ENCODE measurements at places on chromosomes 1 and 21. TPM values are rescaled to one million over a fixed set of nuclear protein-coding genes. Genes with fewer than 3 reads are reported as not detected.

GRCh38 chr1:17274186-17275170 is 25.6 kb downstream of the PADI3 start:
- no peak overlapping the region for H3K4me3 ChIP-seq
- H3K36me3 ChIP-seq: no peaks in the 10 kb centered on the region
- H3K4me1 ChIP-seq: no peaks in the 10 kb centered on the region
- DNase-seq: peak; percentile 47
- H3K27ac ChIP-seq: no peak overlapping the region

DNA sequence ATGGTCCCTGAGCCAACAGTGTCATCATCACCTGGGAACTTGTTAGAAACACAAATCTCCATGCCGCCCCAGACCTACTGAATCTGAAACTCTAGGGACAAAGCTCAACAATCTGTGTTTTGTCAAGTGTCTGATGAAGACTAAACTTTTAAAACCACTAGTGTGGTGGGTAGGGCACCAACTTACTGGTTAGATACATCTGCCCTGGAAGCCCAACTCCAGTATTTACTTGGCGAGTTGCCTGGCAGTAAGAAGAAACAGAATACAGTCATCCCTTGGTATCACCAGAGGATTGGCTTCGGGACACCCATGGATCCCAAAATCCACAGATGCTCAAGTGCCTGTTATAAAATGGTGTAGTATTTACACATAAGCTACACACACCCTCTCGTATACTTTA is 367.9 kb upstream of the DUSP10 start:
- DNase-seq: no peak
- no peak overlapping the region for H3K4me3 ChIP-seq
- H3K27ac ChIP-seq: no peak overlapping the region
- H3K27me3 ChIP-seq: no peaks in the 10 kb centered on the region
- no peaks in the 10 kb centered on the region for H3K4me1 ChIP-seq

DNA sequence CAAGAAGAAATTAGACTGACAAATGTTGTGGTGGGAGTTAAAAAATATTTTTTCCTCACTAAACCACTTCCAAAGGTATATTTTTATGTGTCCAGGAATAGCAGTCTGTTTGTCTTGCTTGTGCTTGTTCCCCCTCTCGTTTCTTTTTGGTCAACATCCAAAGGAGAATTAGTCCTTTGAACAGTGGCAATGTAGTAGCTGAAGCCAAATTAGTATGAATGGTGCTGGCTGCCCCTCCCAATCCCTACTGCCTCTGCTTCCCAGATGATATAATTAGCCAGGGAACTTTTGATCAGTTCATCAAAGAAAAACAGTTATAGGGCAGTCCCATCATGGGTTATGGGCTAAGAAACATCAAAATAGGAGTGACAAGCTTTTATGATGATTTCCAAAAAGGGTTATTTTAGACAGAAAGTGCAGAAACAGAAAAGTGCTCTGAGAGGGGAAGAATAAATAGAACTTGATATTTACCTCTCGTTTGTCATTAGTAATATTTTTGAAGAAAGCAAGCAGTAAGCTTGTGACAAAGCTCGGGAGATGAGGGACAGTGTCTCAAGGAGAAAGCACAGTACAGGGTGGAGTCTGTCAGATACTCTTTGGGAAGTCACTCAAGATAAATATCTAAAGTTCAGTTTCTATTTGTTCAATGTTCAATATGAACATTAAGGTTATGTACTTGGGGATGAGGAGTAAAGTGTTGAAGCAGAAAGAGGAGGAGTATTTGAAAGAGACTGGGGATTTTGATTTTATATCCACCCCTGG is 239.1 kb downstream of the HLX start:
- H3K36me3 ChIP-seq: no peaks in the 10 kb centered on the region
- no peak for DNase-seq
- peaks cover 12% of the 10 kb centered on the region for H3K27me3 ChIP-seq
- no peak overlapping the region for H3K27ac ChIP-seq
- H3K4me1 ChIP-seq: no peaks in the 10 kb centered on the region

GRCh38 chr21:35525443-35525842 is 476.3 kb upstream of the RUNX1 start:
- H3K4me3 ChIP-seq: no peak overlapping the region
- peaks cover 32% of the 10 kb centered on the region for H3K4me1 ChIP-seq
- no peak overlapping the region for H3K27ac ChIP-seq
- DNase-seq: no peak
- no peaks in the 10 kb centered on the region for H3K27me3 ChIP-seq
- H3K36me3 ChIP-seq: no peaks in the 10 kb centered on the region

DNA sequence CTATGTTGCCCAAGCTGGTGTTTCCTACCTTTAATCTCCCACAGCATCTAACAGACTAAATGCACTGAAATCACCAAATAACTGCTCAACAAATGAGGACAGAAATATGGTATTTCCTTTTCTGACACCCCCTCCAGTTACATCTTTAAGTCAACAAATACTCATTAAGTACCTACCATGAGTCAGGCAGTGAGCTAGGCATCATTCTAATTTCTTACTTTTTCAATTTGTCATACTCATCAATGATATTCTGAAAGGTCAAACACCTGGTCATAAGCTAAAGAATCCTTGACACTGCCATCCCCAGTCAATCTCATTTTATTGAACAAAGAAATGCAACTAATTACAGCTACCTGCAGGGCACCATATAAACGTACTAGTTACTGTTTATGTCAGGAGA is 36.6 kb downstream of the LUZP1 start:
- no peak overlapping the region for H3K27ac ChIP-seq
- H3K27me3 ChIP-seq: no peaks in the 10 kb centered on the region
- peaks cover 15% of the 10 kb centered on the region for H3K4me1 ChIP-seq
- no peak for DNase-seq

RAD54L gene
- total RNA-seq: 66.3 TPM

KCNT2 gene
- total RNA-seq: not detected

- H3K36me3 ChIP-seq: peaks cover 6% of the 10 kb centered on the region
- no peaks in the 10 kb centered on the region for H3K27me3 ChIP-seq
- H3K27ac ChIP-seq: no peak overlapping the region
These were observed 29.9 kb downstream of the CHML start for GRCh38 chr1:241610056-241610815.

PTGFRN gene
- 8.7 TPM for total RNA-seq

- no peak overlapping the region for H3K4me3 ChIP-seq
- peaks cover 29% of the 10 kb centered on the region for H3K27me3 ChIP-seq
- DNase-seq: no peak
- H3K4me1 ChIP-seq: no peaks in the 10 kb centered on the region
- no peak overlapping the region for H3K27ac ChIP-seq
- no peaks in the 10 kb centered on the region for H3K36me3 ChIP-seq
These were observed 363.7 kb downstream of the MATN1 start for GRCh38 chr1:30359539-30360220.

C8B gene
- total RNA-seq: not detected

DNA sequence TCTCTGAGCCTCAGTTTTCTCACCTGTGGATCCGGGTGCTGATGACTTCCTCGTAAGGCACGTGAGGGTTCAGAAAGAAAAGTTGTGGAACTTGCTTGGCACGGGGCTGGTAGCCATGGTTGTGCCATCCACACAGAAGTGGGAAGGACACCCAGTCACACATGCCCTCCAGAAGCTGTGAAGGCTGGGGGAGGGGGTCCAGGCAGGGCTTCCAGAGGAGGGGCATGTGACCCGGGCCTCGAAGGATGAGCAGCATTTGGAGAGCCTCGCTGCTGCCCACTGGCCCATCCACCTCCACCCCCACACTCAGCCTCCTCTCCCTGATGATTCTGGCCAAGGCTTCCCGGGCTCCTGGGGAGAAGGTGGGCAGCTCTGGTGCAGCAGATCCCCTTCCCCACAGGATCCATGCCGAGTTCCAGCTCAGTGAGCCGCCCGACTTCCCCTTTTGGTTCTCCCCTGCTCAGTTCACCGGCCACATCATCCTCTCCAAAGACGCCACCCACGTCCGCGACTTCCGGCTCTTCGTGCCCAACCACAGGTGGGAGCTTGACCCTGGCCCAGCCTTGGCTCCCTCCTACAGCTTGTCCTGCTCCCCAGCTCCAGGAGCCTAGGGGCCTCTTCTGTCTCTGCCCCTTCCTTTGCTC is 9.4 kb downstream of the SELENON start:
- H3K27ac ChIP-seq: no peak overlapping the region
- no peak for DNase-seq
- H3K4me3 ChIP-seq: no peak overlapping the region
- peaks cover 6% of the 10 kb centered on the region for H3K4me1 ChIP-seq

DNA sequence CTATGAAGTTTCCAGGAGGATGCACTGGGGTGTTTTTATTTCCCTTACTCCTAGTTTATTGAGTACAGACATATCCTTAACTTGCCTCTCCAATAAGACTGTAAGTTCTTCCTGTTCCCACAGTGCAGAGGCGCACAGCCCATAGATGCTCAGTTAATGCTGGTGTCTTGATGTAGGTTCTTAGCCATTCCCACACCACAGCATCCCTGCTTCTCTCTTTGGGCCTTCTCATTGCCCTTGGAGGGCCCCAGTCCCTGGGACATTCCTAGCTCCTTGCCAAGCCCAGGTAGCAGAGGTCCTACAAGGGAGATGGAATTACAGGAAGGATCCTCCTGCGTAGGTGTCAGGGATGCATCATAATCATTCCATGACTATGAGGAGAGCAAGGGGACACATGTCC is 61.6 kb upstream of the HMGB4 start:
- peaks cover 8% of the 10 kb centered on the region for H3K27me3 ChIP-seq
- no peak overlapping the region for H3K4me3 ChIP-seq
- no peaks in the 10 kb centered on the region for H3K4me1 ChIP-seq
- no peak overlapping the region for H3K27ac ChIP-seq

GRCh38 chr1:55636696-55637095 is 421.5 kb upstream of the USP24 start:
- H3K27me3 ChIP-seq: peaks cover 4% of the 10 kb centered on the region
- no peak overlapping the region for H3K4me3 ChIP-seq
- no peak overlapping the region for H3K27ac ChIP-seq
- no peaks in the 10 kb centered on the region for H3K36me3 ChIP-seq

GRCh38 chr1:167747988-167748387 is 26.2 kb downstream of the MPZL1 start:
- H3K27ac ChIP-seq: no peak overlapping the region
- H3K4me3 ChIP-seq: no peak overlapping the region
- DNase-seq: no peak

GRCh38 chr21:15088488-15088887 is 23.7 kb upstream of the NRIP1 start:
- H3K27ac ChIP-seq: no peak overlapping the region
- H3K36me3 ChIP-seq: no peaks in the 10 kb centered on the region
- no peaks in the 10 kb centered on the region for H3K27me3 ChIP-seq
- H3K4me3 ChIP-seq: no peak overlapping the region

LINGO4 gene
- total RNA-seq: not detected
